Stomach (tissue), 19 donors: ENCODE measurements at places on chromosomes 6 and 20.

DNA sequence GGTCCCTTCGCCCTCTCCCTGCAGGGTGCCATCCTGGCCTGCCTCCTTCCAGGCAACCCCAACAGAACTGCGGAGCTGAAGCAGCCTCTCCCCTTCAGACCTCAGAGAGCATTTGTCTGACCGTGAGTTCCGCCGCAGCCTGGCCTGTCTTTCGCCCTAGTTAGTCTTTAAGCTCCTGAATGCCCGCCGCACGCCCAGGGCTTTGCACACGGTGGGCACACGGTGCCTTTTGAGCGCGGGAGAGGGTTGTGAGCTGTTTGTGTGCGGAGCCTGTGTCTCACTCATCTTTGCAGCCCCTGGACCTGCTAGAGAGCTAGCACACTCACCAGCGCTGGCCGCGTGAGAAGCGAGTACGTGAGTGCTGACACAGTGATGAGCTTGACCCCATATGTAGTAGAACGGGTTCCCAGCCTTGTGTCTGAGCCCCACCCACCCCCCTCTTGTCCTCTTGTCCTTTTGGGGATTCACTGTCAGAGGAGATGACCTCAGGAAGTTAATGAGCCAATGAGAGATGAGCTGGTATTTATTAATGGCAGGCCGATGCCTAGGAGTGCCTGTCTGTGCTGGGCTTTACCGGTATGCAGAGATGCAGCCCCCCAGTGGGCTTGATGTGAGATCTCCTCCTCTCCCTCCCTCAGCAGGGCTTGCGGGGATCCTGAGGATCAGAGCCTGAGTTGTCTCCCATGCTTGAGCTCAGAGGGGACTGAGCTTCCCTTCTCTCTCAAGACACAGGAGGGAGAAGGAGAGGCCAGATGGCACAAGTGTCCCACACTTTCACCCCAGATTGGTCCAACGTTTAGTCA is 249.2 kb downstream of the FARS2 start:
- no peak for DNase-seq
- no peaks in the 10 kb centered on the region for H3K36me3 ChIP-seq
- H3K4me1 ChIP-seq = no peaks in the 10 kb centered on the region
- H3K27me3 ChIP-seq = no peaks in the 10 kb centered on the region

GRCh38 chr6:120447605-120448004 is 886.7 kb downstream of the TBC1D32 start:
- H3K27ac ChIP-seq = no peak overlapping the region
- DNase-seq = peak; percentile 25
- H3K27me3 ChIP-seq = no peaks in the 10 kb centered on the region
- H3K4me3 ChIP-seq = no peak overlapping the region

- H3K27me3 ChIP-seq = no peaks in the 10 kb centered on the region
- H3K27ac ChIP-seq = no peak overlapping the region
These were observed 580.8 kb downstream of the BMP2 start for GRCh38 chr20:7348253-7348652.

GRCh38 chr6:99349171-99350141 is at the start of gene FAXC:
FAXC (minus strand) TSS chr6:99349674; CDS start chr6:99349372, 302 bp downstream.
- peak within 1 kb of the TSS; percentile 79 for H3K27ac ChIP-seq
- peak; percentile 70 for DNase-seq
- peak within 1 kb of the TSS; percentile 88 for H3K4me3 ChIP-seq
- H3K4me1 ChIP-seq = peaks cover 23% of the 10 kb centered on the region
- no peaks in the 10 kb centered on the region for H3K36me3 ChIP-seq
- H3K27me3 ChIP-seq = peaks cover 38% of the 10 kb centered on the region
